ENCODE measurements at places on chromosomes 12 and 14.

DNA sequence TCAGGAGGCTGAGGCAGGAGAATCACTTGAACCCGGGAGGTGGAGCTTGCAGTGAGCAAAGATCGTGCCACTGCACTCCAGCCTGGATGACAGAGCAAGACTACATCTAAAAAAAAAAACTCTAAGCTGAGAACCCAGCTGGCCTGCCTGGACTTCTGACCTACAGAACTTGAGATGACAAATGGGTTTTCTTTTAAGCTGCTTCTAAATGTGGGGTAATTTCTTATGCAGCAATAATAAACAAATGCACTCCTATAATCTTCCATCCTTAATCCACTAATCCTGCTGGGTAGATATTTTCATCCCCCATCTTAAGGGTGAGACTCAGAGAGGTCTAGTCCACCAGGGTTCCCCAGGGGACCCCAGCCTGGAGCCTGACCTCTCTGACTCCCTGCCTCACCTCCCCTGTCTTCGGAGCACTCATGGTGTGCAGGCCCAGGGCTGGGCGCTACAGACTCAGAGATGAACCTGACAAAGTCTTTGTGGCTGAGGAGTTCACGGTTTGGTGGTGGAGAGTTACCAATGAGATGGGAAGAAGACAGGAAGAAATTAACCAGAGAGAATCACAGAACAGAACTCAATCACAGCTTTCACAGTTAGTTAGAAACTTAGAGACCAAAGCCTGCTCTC is 39.7 kb upstream of the BDKRB2 start:
- peak; percentile 10 for DNase-seq

DNA sequence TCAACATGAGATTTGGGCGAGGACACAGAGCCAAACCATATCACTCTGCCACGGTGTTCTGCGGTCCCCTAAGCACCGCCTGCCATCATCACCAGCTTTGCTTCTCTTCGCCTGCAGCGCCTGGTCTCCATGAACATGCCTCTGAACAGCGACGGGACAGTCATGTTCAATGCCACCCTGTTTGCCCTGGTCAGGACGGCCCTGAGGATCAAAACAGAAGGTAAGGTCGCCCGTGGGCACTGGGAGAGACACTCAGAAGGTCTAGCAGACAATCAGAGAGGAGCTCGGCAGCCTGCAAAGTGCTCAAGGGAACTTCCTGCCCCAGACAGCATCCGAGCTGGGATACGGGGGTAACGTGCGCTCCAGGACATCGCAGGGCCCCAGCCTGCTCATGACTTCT is 126.0 kb upstream of the FKBP4 start:
- DNase-seq = peak; percentile 18

DNA sequence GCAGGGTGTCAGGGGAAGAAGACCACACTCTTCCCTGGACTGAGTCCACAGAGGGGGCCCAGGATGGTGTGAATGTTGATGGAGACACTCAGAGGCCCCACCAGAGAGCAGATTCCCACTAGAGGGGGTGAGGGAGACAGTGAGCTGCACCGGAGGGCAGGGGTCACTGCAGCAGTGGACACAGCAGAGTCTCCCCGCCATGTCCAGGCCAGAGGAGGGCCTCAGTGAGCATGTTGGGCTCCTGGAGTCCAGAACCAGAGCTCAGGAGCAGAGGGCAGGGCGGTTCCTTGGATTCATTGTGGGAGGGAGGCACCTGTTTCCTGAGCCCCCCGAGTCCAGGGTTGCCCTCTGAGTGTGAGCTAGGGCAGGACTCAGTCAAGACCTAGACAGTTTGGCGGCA is 1.8 kb upstream of the KRT82 start:
- no peak for DNase-seq

- no peak for DNase-seq
Measured at GRCh38 chr12:32679920-32680237, 778 bp downstream of the DNM1L start.

- DNase-seq = no peak
Measured at GRCh38 chr12:77189901-77190416, 124.6 kb upstream of the E2F7 start.

DNA sequence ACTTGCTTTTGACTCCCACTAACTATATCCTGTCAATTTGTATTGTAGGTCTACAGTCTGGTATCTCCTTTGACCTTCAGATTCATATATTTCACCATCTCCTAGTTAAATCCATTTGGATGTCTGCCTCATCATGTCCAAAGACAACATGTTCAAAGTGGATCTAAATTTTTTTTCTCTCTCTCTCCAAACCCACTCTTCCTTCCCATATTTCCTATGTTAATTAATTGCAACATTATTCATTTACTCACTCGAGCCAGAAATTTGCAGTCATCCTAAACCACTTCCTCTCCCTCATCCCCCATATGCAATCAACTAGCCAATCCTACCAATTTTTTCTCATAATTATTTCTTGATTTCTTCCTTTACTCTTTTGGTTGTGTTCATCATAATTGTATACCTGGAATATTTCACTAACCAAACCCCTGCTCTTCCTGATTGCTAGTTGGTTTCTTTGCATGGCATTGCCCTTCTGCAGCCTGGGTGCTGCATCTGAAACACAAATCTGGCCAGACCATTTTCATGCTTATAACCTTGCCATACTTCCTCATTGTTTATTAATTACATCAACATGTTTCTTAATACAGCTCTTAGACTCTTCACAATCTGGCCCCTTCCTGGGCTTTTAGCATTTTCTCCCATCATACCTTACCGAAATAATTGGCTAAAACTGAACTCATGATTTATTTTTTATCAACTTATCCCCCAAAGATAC is 442.2 kb downstream of the ADAMTS20 start:
- DNase-seq = no peak

DNA sequence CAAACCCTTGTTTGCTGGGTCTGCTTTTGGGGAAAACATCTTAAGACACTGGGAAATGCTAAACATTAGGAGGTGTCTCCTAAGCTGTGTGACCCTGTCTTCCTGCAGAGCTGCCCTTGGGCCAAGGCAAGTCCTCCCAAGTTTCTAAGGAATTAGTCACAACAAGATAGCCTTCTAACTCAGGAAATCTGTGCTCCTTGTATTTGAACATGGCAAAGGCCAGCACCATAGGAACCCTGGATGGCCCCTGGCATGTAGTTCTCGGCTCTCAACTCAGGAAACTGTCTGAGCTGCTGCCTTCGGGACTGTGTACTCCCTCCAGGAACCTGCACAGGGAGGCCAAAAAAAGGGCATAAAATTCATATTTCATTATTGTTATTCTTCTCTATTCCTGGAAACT is 37.6 kb upstream of the LTBP2 start:
- no peak for DNase-seq

DNA sequence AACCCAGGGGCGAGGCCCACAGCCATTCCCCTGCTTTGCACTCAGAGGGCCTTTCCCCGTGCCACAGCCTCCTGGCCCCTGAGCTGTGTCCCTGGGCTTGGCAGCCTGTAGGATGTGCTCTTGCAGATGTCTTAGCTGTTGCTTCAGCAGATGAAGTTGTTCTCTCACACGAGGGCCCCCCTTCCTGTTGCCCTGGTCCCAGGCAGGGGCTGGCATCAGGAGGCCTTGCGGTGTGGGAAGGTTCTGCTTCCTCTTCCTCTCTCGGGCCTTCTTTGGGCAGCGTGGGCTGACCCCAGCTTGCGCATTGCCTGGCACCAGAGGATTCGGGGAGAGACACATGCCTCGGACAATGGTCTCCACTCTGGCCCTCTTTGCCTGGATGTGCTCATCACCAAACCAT is 12.7 kb downstream of the PROX2 start:
- DNase-seq = no peak

DNA sequence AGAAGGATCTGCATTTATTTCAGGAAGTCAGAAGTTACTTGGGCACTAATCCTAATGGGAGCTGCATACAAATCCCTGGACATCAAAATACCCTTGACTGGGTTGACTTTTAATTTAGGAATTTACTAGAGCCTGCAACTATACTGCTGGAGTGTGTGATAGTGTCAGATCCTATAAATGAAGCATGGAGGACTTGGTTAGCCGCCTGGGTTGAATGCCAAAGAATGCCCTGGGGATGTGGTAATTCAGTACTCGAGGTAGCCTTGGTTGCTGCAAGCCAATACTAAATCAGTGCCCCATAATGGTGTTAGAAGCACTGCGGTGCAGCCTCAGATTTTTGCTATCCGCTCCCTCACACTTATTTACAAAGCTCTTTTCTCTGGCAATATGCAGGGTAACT is 184.9 kb downstream of the CAPZA3 start:
- no peak for DNase-seq

GRCh38 chr14:73944432-73945158 is 5.3 kb downstream of the FAM161B start:
- DNase-seq = no peak

DNA sequence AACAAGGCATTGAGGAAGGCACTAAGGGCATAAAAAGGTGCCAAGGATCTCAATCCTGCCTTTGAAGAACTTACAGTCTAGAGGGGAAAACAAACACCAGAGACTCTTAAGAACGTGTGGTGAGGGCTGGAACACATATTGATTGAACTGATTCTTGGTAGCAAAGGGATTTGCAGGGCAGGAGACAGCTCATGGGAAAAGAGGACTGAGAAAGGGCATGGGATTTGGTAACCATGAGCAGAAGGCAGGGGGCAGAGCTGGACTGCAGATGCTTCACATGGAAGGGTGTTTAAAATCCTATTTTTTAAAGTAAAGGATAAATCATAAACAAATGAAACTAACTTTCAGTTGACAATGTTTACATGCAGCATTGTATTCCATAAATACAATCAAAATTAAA is 203.1 kb downstream of the ITPR2 start:
- DNase-seq = no peak

DNA sequence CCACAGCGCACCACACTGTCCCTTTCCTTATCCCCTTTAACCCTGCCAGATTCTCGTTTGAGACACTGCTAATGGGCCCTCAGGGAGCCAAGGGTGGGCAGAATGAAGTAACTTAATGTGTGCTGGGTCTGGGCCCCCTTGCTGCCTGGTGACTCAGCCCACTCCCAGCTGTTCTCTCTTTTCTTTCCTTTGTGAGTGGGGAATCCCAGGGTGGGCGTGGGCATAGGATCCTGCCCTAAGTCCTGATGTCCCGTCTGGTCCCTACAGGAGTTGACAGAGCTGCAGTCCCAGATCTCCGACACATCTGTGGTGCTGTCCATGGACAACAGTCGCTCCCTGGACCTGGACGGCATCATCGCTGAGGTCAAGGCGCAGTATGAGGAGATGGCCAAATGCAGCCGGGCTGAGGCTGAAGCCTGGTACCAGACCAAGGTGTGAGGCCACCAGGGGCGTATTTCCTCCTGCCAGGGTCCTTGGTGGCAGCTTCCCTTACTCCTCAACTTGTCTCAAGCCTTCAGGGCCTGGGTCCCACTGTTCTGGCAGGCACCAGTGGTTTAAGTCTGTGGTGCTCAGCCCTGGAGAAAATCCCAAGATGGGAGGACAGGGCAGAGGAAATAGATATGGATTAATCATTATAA is 8.3 kb downstream of the KRT7 start:
- no peak for DNase-seq

DNA sequence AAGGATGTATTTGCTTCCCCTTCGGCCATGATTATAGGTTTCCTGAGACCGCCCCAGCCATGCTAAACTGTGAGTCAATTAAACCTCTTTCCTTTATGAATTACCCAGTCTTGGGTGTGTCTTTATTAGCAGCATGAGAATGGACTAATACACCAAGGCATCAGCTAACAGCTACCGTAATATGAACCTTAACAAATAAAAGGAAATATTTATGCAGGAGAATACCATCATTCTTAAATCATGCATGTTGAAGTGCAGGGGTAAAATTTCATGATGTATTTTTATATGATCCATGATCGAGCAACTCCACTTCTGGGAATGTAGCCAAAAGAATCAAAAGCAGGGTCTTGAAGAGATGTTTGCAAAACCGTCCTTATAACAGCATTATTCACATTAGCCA is 379.0 kb downstream of the NPAS3 start:
- no peak for DNase-seq

DNA sequence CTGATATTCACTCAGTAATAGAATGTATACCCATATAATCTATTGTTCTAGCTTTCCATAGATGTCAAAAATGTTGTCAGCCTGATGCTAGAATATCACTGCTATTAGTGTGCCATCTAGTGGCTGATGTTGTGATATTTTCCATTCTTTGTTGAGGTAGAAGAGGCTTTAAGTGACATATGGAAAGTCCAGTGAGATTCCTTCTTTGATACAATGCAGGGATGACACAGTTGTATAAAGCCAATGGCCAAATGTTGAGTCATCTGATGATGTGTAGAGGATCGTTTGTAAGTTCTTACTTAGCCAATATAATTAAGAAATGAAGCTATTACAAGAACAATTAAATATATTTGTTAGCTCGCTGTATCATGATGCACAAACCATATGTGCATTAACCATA is 58.1 kb upstream of the PCED1B start:
- no peak for DNase-seq

DNA sequence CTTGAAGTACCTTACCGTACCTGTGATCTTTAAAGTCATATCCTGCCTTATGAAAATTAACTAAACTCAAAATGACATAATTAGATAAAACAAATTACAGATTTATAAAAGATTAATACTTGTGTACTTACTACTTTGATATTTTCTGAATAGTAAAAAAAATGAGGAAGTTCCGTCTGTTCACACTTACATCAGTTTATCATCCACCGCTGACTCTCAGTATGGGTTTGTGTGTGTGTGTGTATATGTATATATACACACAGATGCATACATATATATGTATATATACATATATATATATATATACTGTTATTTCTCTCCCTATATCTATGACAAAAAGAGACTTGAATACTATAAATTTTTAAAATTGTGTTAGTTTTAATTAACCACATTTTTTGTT is 65.0 kb upstream of the MON2 start:
- DNase-seq = no peak

DNA sequence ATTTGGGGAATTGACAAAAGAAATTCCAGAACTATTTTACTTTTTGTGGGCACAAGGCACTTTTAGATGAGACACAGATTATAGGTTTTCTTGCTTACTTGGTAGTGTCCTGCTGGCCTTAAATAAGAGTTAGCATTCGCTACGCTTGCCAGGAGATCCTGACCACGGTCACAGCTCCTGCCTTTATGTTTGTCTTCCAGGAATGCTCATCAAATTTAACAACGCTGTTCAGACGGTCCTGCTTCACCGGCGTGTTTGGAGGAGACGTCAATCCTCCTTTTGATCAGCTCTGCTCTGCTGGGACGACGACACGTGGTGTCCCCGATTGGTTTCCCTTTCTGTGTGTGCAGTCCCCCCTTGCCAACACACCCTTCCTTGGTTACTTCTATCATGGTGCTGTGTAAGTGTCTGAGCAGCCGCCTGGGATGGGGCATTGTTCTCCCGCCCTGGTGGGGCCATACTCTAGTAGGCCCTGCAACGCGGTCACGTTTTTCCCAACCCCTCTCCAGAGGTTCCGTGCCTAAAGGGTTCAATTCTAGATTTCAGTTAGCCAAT is 15.8 kb downstream of the TCTN2 start:
- DNase-seq = no peak

GRCh38 chr14:87055007-87055406 is 938.0 kb downstream of the GALC start:
- DNase-seq = peak; percentile 28

DNA sequence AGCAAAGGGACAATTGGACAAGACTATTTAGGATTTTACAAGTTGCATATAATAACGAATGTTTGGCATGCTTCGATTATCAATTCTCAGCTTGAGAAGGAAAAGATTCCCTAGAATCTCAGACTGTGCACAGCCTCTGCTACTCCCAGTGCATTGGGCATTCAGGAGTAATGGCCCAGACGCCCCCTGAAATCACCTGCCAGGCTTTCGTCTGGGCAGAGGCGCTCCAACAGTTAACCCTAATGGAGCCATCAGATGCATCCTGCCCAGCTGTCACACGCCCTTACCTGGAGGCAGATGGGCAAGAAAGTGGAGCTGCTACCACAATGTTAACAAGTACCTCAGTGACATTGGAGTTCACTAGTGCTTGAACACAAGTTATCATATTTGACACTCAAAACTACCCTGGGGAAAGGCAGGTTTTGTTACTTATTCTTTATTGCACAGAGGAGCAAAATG is 927 bp upstream of the LRP6 start:
- DNase-seq = peak; percentile 67
